ENCODE measurements at places on chromosomes 5 and 9. TPM values are rescaled to one million over a fixed set of nuclear protein-coding genes. Genes with fewer than 3 reads are reported as not detected.

CARD9 gene
- not detected for total RNA-seq

SLC36A2 gene
- not detected for total RNA-seq

CDX1 gene
- total RNA-seq = not detected

MAML1 gene
- 29.1 TPM for total RNA-seq

FSTL4 gene
- 2.3 TPM for total RNA-seq

ARL14EPL gene
- not detected for total RNA-seq

C5orf63 gene
- total RNA-seq = 1.5 TPM

IFNB1 gene
- not detected for total RNA-seq

PCDHA12 gene
- 5.9 TPM for total RNA-seq

LHX3 gene
- not detected for total RNA-seq

PCDHB3 gene
- 6.7 TPM for total RNA-seq

ALDH1B1 gene
- 44.0 TPM for total RNA-seq

GFM2 gene
- total RNA-seq = 43.9 TPM

RNF130 gene
- total RNA-seq = 183 TPM

PCDHGA8 gene
- 2.3 TPM for total RNA-seq

SURF6 gene
- total RNA-seq = 32.9 TPM

SV2C gene
- total RNA-seq = 0.06 TPM

TUSC1 gene
- 3.2 TPM for total RNA-seq

PCDHB9 gene
- 3.1 TPM for total RNA-seq

CKMT2 gene
- total RNA-seq = not detected

CBY3 gene
- total RNA-seq = not detected

CCDC187 gene
- 0.09 TPM for total RNA-seq

CDK7 gene
- total RNA-seq = 38.0 TPM

FBXL17 gene
- total RNA-seq = 7.6 TPM

LCN15 gene
- not detected for total RNA-seq

MAST4 gene
- total RNA-seq = 0.99 TPM

CATSPER3 gene
- not detected for total RNA-seq

SPINK1 gene
- not detected for total RNA-seq

BARHL1 gene
- 3.1 TPM for total RNA-seq

LIX1 gene
- 164 TPM for total RNA-seq

DBH gene
- total RNA-seq = not detected

THOC3 gene
- 148 TPM for total RNA-seq

SUSD1 gene
- total RNA-seq = 7.9 TPM

RETREG1 gene
- 3.0 TPM for total RNA-seq

EPB41L4A gene
- 2.7 TPM for total RNA-seq

SLC34A1 gene
- total RNA-seq = not detected

WNT8A gene
- 0.25 TPM for total RNA-seq

ALG2 gene
- total RNA-seq = 26.0 TPM

TRIO gene
- total RNA-seq = 76.3 TPM

HTR1A gene
- total RNA-seq = not detected

PDCD1LG2 gene
- total RNA-seq = not detected

C5 gene
- 4.5 TPM for total RNA-seq

THBS4 gene
- total RNA-seq = 40.5 TPM
